Lung (tissue), 17 donors: ENCODE measurements at places on chromosomes 1 and 21.

- no peak for DNase-seq
These were observed 50.2 kb downstream of the LRRC8D start for GRCh38 chr1:89870998-89871397.

DNA sequence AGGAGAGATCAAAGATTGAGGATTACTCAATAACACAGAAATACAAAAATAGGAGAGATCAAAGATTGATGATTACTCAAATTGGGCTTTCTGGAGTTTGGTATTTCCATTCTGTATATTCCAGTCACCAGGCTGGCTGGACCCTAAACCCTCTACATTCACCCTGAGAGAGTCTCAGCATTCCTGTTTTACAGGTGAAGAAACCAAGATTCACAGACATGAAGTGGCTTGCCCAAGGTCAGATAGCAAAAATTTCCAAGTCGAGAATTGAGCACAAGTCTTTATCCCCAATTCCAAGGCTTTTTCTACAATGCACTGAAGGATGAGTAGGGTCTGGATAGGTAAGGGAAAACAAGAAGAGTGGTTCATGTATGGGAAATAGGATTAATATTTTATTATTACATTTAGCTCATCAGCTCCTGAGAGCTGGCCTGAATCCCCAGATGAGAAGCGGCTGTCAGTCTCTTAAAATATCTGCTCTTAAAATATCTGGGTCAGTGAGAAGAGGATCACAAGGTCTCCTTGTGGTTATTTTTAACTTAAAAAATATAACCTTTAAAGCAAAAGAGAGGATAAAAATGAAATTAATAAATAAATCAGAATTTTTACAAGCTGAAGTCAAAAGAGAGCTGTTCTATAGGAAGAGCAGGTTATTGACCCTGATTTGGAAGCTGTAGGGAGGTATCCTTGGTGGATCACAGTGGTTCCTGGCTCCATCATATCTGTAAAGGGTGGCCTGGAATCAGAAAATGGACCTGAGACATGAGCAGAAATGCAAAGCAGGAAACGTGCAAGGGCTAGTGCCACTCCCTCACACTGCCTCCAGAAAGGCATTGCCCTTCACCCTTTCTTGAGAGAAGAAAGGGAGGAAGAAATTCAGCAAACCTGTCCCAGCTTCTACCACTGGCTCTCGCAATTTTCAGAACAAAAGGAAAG, 29.1 kb upstream of the SEC16B start:
- DNase-seq, result no peak

DNA sequence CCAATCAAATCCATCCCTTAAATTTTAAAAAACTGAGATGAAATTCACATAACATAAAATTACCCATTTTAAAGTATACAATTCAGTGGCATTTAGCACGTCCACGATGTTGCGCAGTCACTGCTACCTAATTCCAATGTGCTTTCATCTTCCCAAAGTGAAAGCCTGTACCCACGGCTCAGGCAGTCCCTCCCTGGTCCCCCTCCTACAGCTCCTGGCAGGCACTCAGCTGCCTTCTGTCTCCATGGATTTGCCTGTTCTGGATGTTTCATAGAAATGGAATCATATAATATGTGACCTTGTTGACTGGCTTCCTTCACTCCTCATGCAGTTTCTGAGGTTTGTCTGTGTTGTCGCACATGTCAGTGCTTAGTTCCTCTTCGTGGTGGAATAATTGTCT, 386.3 kb downstream of the CAMTA1 start:
- no peak for DNase-seq

GRCh38 chr1:241706257-241706656, 54.2 kb downstream of the WDR64 start:
- no peak for DNase-seq

DNA sequence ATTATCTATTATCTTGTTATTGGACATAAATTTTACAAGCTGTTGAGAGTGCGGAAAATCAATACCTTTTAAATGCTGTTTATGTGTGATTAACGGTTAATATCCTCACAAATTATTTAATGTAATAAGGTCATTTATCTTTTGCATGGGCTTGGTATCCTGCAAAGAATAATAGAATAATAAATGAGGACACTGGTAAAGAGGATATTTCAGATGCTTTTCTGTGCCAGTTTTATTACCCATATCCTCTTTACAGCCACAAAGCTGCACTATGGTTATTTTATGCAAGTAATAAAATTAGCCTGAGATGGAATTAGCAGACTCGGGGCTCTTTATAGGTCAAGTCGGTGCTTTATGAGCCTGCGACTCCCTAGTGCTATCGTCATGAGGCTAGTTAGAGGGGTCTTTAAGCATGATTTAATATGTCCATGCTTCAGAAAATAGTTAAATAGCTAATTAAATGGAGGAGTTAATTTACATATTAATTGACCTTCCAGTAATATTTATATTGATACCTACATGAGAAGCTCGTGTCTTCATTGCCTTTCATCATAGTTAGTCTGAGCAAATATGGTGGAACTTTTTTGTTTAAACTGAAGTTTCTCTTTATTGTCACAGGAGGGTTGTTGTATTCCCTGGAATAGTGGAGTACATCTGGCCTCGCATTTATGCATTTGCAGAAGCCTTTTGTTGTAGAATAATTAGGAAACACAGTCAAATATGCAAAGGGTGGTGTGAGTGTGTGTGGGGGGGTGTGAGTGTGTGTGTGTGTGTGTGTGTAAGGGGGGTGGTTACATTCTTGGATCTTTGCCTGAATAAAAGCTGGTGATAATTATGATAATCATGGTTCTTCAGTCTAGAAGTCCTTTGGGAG, 120.3 kb downstream of the ATG4C start:
- no peak for DNase-seq

- DNase-seq, result peak; percentile 98
These were observed 9.5 kb downstream of the SIPA1L2 start for GRCh38 chr1:232620356-232620969.

GRCh38 chr1:243740255-243740999, 109.6 kb downstream of the AKT3 start:
- DNase-seq, result no peak

GRCh38 chr1:44220001-44220751, 6.9 kb downstream of the DMAP1 start:
- no peak for DNase-seq

- no peak for DNase-seq
These were observed 647 bp downstream of the TSEN15 start for GRCh38 chr1:184052194-184052559.

DNA sequence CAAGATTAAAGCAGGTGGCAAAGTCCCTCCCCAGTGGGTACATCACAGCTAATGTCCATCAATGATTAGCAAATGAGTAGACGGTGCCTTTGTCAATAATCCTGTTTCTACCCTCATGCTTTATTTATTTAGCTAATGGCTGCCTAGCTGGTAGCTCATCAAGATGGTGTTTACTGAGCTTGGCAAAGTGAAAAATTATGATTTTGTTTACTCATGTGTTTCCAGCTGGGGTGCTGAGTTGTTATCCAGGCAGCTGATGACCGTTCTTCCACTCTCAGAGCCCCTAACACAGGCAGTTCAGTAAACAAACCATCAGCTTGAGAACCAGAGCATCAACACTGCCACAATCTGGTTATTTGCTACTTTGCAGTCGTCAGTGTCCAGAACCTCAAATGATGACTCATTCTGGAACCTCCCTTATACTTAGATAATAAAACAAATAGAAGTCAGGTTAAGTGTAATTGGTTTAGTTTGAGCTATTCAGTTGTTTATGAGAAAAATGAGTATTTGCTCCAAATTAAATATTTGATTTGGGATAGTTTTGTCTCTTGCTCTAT, 163.9 kb downstream of the ST6GALNAC5 start:
- no peak for DNase-seq

- no peak for DNase-seq
These were observed 277.8 kb downstream of the LTN1 start for GRCh38 chr21:28714777-28715464.

GRCh38 chr1:218674280-218674773, 329.2 kb downstream of the TGFB2 start:
- DNase-seq, result peak; percentile 88

DNA sequence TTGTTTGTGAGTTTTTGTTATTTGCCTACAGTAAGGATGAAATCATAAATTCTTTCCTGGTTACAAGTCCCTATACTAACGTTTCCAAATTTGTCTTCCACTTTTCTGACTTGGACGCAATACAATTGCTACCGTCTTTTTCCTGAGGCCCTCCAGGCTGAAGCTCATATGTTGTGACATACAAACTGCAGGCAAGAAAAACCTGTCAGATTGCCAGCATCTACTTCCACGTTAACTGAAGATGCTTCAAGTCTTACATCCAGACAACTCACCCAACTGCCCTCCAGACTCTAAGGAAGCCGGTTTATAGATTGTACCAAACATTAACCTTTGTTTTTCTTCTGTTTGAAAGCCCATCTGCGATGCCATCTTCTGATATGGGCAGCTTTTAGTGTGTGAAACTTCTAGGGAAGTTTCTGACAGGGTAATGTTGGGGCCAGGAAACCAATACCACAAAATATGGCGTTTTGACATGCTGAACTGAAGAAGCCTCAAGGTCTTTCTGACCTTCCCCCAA, 21.4 kb upstream of the RNF11 start:
- no peak for DNase-seq

GRCh38 chr1:168640182-168640581, 63.8 kb downstream of the XCL1 start:
- DNase-seq, result no peak

- DNase-seq, result peak; percentile 39
These were observed 14.4 kb downstream of the ANP32E start for GRCh38 chr1:150221552-150221951.

GRCh38 chr1:89831462-89832120, 10.8 kb downstream of the LRRC8D start:
- DNase-seq, result no peak

DNA sequence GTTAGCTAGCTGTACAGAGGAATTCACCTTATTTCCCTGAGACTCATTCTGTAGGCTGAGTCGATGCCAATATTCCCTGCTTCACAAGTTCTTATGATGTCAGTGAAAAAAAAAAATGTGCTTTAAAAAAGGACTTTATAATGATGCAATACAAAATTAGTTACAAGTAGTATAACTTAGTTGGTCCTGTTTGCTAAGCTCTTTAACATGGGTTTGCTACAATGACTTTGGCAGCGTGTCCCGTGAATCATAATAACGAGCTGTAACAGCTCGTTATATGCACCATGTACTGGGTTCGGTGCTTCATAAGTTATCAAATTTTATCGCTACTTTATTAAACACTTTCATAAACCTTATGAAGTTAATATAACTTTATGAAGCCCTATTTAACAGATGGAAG, 349.7 kb downstream of the LMX1A start:
- peak; percentile 59 for DNase-seq

GRCh38 chr1:163673759-163674151, 352.0 kb downstream of the NUF2 start:
- DNase-seq, result peak; percentile 81

DNA sequence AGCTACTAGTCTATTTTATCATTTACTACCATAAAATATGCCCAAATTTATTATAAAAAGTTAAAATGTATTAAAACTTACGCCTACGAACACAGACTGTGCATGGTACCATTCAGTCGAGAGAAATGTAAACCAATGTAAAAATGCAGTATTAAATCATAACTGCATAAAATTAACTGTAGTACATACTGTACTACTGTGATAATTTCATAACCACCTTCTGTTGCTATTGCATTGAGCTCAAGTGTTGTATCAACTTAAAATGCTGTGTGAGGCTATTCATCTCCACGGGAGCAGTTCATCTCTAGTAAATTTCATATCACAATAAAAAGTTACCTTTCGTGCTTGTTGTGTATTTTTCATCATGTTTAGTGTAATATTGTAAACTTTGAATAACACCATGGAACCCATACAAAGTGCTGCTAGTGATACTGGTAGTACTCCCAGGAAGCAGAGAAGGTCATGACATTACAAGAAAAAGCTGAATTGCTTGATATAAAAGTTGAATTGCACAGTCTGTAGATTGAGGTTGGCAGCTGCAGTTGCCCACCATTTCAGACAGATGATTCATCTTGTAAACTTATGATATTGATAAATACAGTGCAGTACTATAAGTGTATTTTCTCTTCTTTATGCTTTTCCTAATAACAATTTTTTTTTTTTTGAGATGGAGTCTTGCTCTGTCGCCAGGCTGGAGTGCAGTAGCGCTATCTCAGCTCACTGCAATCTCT, 19.0 kb upstream of the CENPF start:
- no peak for DNase-seq
